ENCODE measurements at places on chromosomes 11 and 22.

- H3K4me1 ChIP-seq = peaks cover 29% of the 10 kb centered on the region
- no peak overlapping the region for H3K4me3 ChIP-seq
- H3K36me3 ChIP-seq = no peaks in the 10 kb centered on the region
- no peak overlapping the region for H3K27ac ChIP-seq
Measured at GRCh38 chr22:37601540-37602442, 6.8 kb upstream of the GGA1 start.

DNA sequence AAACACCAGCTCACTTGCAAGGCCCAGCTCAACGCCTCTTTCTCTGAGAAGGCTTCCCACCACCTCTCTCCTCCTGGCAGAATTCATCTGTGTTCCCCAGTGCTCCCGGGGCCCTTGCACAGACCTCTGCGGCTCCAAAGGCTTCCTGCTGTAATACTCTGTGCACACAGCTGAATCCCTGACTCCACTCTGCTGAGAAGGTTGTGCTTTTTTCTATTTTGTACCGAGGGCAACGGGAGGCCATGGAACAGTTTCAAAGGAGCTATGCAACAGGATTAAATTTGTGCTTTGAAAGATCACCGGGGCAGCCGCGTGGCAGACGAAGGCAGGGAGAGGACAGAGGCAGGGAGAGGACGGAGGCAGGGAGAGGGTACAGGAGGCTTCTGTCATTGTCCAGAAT, 49.2 kb upstream of the SYT7 start:
- no peak overlapping the region for H3K4me3 ChIP-seq
- no peak overlapping the region for H3K27ac ChIP-seq
- no peak for DNase-seq
- peaks cover 7% of the 10 kb centered on the region for H3K4me1 ChIP-seq

- H3K27ac ChIP-seq = no peak overlapping the region
- no peaks in the 10 kb centered on the region for H3K27me3 ChIP-seq
- no peak overlapping the region for H3K4me3 ChIP-seq
- H3K4me1 ChIP-seq = peaks cover 2% of the 10 kb centered on the region
- peaks cover 6% of the 10 kb centered on the region for H3K36me3 ChIP-seq
- DNase-seq = peak; percentile 71
Measured at GRCh38 chr11:66363805-66364535, 7.6 kb downstream of the SLC29A2 start.

GRCh38 chr11:57349491-57350274, 11.5 kb downstream of the P2RX3 start:
- peak; percentile 62 for DNase-seq
- peaks cover 12% of the 10 kb centered on the region for H3K27me3 ChIP-seq
- no peak overlapping the region for H3K27ac ChIP-seq

DNA sequence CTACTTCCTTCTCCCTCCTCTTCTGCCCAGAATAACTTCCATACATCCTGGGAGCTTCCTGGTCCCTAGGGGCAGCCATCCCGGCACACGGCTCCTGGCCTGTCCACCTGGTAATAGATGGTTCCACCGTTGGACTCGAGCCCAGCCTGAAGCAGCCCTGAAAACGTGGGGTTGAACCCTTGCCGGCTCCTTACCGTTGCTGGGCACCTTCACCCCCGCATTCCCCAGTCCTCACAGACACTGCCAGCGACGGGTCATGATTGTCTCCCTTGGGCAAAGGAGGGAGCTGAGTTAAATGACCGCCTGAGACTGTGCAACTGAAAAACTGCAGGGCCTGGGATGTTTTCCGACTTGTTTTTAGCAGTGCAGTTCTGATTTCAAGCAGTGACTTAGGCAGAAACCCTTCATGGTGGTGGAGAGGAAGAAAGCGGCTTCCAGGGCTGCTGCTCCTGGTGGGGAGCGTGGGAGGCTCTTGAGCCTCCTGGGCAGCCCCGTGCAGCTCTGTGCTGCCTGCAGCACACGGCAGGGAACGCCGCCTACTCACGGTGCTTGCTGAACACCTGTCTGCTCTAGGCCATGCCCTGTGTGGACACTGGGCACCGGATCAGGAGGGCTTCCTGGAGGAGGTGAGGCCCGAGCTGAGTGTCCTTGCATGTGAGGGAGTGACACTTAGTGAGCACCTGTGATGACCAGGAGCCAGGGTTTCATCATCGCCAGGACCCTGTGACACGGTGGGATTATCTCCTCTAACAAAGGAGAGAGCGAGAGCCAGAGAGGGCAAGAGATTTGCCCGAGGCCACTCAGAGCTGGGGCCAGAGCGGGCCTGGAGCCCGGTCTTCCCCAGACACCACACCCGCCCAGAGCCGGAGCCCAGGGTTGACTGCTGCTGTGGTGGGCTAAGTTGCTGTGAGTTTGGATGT, 77.4 kb downstream of the FBLN1 start:
- DNase-seq = no peak
- H3K4me1 ChIP-seq = peaks cover 8% of the 10 kb centered on the region
- H3K36me3 ChIP-seq = no peaks in the 10 kb centered on the region

- no peaks in the 10 kb centered on the region for H3K27me3 ChIP-seq
- no peaks in the 10 kb centered on the region for H3K36me3 ChIP-seq
- no peak overlapping the region for H3K27ac ChIP-seq
- DNase-seq = no peak
- no peaks in the 10 kb centered on the region for H3K4me1 ChIP-seq
Measured at GRCh38 chr11:117748771-117749540, 48.1 kb downstream of the DSCAML1 start.

GRCh38 chr22:17109113-17109865, 11.9 kb downstream of the TMEM121B start:
- H3K27ac ChIP-seq = no peak overlapping the region
- peaks cover 11% of the 10 kb centered on the region for H3K36me3 ChIP-seq
- H3K27me3 ChIP-seq = no peaks in the 10 kb centered on the region

DNA sequence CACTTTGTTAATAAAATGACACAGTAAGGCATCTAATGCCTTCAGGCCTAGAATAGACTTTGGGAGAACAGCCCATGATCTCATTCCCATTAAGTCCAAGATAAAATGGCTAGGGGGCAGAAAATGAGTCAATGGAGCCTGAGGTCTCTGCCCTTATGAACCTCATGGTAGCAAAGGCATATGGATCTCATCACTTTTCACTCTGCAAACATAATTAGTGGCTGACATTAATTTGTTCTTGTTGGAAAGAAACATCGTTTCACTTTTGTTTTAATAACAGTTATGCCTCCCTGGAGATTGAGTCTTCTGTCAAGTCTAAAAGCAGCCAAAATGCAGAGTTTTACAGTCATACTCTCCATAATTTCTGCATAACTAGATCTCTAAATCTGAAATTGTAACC, 111.8 kb upstream of the API5 start:
- no peaks in the 10 kb centered on the region for H3K27me3 ChIP-seq
- H3K4me3 ChIP-seq = no peak overlapping the region
- no peak for DNase-seq
- H3K36me3 ChIP-seq = no peaks in the 10 kb centered on the region

Measured in activated naive CD8-positive, alpha-beta T cell treated with anti-CD3 and anti-CD28 coated beads for 36 hours (primary cell).